ENCODE measurements at places on chromosomes 6 and 20.

DNA sequence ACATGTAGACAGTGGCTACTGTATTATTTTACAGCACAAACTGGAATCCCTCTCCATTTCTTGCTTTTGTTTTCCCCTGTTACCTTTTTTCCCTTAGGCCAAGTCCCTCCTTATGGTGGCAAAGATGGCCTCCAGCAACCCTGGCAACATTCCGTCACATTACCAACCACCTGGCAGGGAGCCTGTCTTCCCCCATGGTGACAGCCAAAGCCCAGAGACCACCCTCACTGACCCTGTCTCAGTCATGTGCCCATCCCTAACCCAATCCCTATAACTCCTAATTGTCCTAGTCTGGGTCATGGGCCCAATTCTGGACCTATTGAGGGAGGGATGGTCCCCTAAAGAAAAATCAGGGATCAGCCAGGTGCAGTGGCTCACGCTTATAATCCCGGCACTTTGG is 27.6 kb downstream of the PARD6B start:
- no peak for DNase-seq

DNA sequence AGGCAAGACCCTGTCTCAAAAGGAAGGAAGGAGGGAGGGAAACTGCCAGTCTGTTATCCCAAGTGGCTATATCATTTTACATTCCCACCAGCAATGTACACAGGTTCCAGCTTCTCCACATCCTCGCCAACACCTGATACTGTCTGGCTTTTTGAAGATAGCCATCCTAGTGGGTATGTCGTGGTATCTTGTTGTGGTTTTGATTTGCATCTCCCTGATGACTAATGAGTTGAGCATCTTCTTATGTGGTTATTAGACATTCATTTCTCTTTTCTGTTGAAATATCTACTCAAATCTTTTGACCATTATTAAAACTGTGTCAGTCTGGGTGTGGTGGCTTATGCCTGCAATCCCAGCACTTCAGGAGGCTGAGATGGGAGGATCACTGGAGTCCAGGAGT is 47.9 kb upstream of the ARID1B start:
- no peak for DNase-seq

GRCh38 chr6:145147981-145148749 is 587.2 kb downstream of the EPM2A start:
- no peak for DNase-seq

- no peak for DNase-seq
These were observed 39.6 kb downstream of the ESR1 start for GRCh38 chr6:151847064-151847463.

- DNase-seq: no peak
These were observed 8.8 kb downstream of the SLC13A3 start for GRCh38 chr20:46642265-46642968.

- no peak for DNase-seq
These were observed 18.3 kb upstream of the FOXP4 start for GRCh38 chr6:41527721-41528408.

- DNase-seq: no peak
These were observed 17.1 kb downstream of the TCF21 start for GRCh38 chr6:133906050-133906449.

DNA sequence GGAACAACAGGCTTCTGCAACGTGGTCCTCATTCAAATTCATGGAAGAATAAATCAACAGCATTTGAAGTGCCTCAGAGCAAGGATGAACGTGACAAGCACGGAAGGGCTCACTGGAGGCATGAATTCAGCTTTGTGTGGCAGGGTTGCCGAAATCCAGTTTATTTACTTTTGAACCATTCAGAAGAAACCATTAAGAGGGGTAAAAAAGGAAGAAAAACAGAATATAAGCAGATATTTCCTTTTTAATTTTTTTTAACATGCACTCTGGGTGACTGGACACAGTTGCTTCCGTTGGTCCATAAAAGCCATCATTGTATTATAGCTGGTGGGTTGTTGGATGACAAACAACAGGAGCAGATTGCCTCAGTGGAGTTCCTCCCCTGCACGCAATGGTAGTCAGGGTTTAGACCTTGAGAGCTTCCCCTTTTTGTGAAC is 17.3 kb upstream of the SNRPB2 start:
- no peak for DNase-seq

- DNase-seq: no peak
These were observed 350.0 kb upstream of the PRND start for GRCh38 chr20:4371623-4372251.

DNA sequence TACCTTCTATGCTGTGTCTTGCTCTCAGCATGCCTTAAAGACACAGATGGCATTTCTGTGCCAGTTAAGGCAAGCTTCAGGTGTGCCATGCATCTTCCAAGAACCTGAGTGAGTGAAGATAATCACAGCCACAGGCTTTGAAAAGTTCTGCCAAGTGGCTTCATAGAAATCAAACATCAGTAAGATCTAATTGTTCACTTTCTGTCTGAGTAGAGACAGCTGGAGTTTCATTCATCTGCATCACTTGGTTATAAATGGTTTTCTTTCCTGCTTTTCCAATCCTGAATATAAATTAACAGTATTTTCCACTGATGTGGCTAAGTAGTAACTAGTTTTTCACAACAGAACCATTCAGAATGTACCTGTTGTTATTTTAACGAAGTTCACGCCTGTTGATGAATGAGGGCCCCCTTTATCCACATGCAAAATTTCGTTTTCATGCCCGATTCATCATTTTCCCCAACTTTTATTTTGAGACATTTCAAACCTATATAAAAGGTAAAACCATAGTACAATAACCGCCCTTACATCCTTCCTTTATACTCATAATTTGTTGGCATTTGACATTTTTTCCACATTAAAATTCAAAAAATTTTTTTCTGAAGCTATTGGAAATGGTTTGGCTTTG is 38.6 kb upstream of the KCNG1 start:
- no peak for DNase-seq

GRCh38 chr6:40389254-40389653 is 197.9 kb downstream of the LRFN2 start:
- no peak for DNase-seq

GRCh38 chr6:16706911-16707783 is 54.1 kb downstream of the ATXN1 start:
- no peak for DNase-seq

DNA sequence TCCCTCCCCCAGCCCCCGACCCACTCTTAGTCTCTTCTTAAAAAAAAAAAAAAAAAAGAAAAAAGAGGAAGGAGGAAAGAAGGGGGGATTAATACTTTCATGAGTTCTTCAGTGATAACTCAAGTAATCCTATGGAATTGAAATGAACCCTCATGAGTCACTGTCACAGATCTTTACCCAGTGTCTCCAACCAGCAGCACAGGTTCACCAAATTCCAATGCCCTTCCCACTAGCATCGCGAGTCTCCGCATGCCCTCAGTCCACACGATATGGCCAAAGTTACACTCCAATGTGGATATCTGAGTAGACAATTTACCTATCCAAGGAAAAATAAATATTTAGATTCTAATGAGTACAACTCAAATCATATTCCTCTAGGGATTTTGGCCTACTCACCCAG is 74.5 kb downstream of the MDN1 start:
- no peak for DNase-seq

DNA sequence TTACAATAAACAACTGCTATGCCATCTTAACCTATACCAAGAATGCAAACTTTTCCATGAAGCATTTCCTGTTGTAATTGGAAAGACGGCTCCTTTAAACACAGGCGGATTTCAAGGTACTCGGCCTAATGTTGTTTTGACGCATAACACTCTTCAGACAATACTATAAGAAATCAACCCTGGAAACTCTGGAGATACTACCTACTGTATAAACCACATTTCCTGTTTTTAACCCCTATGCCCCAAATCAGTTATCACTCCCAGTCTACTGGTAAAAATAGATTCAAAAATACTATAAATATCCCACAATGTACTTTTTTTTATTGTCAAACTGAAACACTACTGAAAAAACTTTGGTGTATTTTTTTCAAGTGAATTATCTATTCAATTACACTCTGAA is 118.1 kb downstream of the IRF4 start:
- DNase-seq: no peak

GRCh38 chr6:28589957-28590349 is 64.3 kb downstream of the GPX5 start:
- no peak for DNase-seq

DNA sequence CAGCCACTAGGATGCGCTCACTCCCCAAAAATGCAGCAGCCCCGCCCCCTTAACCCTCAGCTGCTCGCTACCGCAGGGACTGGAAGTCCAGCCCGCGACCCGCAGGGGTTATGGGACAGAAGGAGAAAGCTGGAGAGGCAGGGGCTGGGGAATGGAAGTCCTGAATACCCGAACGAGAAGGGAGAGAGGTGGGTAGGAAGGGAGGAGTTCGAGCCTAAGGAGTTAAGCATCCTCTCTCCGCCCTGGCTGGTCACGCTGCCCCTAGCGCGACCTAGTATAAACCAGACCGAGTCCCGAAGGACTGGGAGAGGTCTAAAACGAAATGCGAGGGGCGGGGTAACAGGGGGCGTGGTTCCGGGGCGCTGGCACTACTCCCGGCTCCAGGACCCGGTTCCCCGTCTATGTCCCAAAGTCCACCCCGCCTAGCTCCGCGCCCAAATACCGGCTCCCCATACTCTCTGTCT is 448 bp upstream of the DDAH2 start:
- peak; percentile 75 for DNase-seq

- DNase-seq: no peak
These were observed 4.8 kb downstream of the SLC2A12 start for GRCh38 chr6:134047673-134048072.

- DNase-seq: no peak
These were observed 5.6 kb downstream of the TAF4 start for GRCh38 chr20:62059920-62060630.

DNA sequence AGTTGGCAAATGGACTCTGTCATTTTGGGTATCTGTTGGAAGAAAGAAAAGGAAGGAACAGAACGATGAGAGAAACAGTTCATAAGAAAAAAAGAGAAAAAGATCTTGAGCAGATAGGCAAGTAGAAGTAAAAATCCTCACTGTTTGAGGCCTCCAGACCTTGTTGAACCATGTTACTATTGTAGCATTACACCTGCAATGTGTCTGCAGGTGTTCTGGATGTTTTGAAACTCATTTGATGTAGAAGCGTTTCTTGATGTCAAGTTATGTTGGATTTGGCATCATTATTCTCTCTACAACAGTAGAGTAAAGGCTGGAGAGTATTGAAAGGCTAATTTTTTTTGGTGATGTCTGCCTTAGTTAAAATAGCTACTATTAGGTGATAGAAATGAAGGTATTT is 108.7 kb downstream of the CARMIL1 start:
- DNase-seq: no peak

- DNase-seq: no peak
These were observed 610 bp downstream of the CASP8AP2 start for GRCh38 chr6:89830170-89830809.

- no peak for DNase-seq
These were observed 8.4 kb downstream of the VAPB start for GRCh38 chr20:58397429-58397828.

DNA sequence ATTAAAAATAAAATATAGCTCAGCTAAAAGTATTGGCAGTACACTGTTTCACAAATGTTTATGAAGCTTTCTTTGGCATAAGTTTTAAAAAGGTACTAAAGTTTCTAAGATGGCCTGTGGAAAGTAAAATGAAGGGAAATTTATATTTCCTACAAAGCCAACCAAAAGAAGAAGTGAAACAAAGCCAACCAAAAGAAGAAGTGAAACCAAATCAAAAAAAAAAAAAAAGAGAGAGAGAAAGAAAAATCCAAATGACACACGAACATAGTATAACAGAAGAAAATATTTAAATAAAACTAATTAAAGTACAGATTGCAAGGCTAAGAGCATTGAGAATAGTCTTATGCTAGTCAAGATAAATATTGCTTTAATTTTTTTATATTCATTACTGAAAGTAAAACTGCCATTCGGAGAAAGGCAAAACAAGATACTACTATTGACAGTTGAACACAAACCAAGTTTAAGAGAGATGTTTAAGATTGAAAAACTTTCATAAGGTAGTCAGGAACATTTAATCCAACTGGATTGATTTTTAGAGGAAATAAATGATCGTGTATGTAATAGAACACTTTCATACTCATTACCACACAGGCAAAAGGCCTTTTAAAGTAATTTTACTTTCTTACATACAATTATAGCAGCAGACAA is 12.8 kb upstream of the KHDRBS2 start:
- no peak for DNase-seq

- no peak for DNase-seq
These were observed 38.2 kb upstream of the SLCO4A1 start for GRCh38 chr20:62603907-62604785.

DNA sequence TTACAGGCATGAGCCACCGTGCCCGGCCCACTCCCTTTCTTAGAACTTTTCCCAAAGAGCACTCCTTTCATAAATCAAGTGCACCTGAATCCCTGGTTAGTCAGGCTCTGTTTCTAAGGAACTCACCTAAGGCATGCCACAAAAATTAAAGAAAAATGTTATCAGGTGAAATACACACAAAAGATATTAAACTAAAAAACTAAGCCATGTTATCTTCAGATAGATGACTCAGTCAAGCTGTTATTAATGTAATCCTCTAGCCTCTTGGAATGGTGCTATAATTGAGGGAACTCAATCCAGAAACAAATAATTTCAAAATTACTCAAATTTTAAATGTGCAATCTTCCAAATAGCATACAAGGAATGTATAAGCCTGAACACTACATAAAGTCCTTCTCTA is 83.0 kb downstream of the TENT5A start:
- DNase-seq: no peak

DNA sequence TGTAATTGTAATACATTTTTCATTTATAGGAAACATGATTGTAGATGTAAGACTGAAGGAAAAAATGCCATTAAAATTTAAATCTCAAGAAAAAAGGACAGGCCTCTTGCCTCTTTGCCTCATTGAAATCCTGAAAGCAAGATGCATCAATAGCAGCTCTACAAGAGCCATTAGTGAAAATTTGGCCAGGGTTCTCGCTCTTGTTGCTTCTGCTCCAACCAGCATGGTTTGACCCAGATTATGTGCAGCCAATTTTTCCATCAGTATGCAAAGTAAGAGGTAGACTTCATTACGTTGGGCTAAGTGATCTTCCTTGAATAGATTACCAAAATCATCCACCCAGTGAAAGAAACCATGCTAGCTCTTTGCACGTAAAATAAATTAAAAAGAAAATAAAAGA is 106.6 kb downstream of the SGK1 start:
- no peak for DNase-seq

DNA sequence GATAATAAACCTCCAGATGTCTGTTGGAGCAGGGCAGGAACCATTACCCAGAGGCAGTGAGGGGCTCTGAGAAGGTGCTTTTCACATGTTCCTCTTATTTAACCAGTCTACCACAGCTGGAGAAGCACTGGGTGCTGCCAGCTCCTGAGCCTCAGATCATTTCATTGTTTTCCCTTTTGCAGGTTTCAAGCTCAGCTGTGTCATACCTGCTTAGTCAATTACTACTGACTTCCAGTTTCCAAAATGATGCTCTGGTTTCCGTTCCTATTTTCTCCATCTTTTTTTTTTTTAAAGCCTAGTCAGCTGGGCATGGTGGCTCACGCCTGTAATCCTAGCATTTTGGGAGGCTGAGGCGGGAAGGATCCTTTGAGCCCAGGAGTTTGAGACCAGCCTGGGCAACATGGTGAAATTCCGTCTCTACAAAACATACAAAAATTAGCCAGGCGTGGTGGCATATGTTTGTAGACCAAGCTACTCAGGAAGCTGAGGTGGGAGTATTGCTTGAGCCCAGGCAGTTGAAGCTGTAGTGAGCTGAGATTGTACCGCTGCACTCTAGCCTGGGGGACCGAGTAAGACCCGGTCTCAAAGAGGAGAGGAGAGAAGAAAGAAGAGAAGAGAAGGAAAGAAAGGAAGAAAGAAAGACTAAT is 6.7 kb downstream of the FLOT1 start:
- DNase-seq: no peak

- no peak for DNase-seq
These were observed 41.7 kb upstream of the ZBP1 start for GRCh38 chr20:57661746-57662455.

- DNase-seq: no peak
These were observed 396.0 kb upstream of the BTBD3 start for GRCh38 chr20:11521476-11522365.
